Progenitor cell of endocrine pancreas (in vitro differentiated cells): ENCODE measurements at places on chromosomes 3 and 15.

- DNase-seq = no peak
These were observed 23.3 kb downstream of the RUBCN start for GRCh38 chr3:197713477-197713822.

- peak; percentile 59 for DNase-seq
These were observed 205.9 kb upstream of the IGF1R start for GRCh38 chr15:98442379-98442833.

DNA sequence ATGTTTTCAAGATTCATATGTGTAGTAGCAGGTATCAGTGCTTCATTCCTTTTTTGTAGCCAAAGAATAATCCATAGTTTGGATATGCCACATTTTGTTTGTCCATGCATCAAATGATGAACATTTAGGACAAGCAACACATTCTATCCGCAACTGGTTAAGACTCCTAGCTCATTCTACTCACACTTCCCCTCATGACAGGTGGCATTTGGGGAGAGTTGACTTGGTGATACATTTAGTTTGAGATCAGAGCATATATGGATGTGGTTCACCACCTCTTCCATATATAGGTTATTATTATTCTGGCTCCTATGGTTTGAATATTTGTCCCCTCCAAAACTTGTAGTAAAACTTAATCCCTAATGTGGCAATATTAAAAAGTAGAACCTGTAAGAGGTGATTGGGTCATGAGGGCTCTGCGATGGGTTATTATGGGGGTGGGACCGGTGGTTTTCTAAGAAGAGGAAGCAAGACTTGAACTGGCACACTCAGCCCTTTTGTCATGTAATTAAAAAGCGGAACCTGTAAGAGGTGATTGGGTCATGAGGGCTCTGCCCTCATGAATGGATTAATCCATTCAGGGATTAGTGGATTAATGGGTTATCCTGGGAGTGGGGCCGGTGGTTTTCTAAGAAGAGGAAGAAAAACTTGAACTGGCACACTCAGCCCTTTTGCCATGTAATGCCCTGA is 75.3 kb upstream of the HRH1 start:
- no peak for DNase-seq

- no peak for DNase-seq
These were observed 85.6 kb downstream of the TJP1 start for GRCh38 chr15:29736744-29737020.

DNA sequence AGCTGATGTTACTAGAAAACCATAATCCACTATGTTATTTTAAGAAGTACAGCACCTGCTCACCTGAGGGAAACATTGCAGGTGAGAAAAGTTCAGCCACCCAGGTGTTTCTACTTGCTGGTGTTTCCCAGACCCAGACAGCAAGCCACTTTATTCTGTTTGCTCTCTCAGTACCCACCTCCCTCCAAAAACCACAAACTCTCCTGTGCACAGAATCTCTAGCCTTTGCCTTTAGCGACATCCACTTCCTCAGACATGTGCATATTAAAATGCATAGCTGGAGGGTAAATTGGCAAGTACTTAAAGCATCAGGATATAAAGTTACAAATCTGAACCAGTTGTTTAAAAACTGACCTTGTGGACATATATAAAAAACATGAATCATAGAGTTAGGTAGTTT is 36.7 kb downstream of the VGLL3 start:
- DNase-seq = no peak

GRCh38 chr3:151318991-151319390 is 2.4 kb upstream of the GPR87 start:
- no peak for DNase-seq

GRCh38 chr3:14434498-14435151 is 32.2 kb downstream of the SLC6A6 start:
- no peak for DNase-seq

GRCh38 chr3:170437696-170438407 is 19.2 kb downstream of the CLDN11 start:
- DNase-seq = no peak

GRCh38 chr15:48652510-48653076 is 7.1 kb upstream of the FBN1 start:
- DNase-seq = no peak

GRCh38 chr3:80018375-80018774 is 250.6 kb upstream of the ROBO1 start:
- DNase-seq = no peak

GRCh38 chr3:138591392-138591791 is 2.7 kb downstream of the CEP70 start:
- DNase-seq = no peak

DNA sequence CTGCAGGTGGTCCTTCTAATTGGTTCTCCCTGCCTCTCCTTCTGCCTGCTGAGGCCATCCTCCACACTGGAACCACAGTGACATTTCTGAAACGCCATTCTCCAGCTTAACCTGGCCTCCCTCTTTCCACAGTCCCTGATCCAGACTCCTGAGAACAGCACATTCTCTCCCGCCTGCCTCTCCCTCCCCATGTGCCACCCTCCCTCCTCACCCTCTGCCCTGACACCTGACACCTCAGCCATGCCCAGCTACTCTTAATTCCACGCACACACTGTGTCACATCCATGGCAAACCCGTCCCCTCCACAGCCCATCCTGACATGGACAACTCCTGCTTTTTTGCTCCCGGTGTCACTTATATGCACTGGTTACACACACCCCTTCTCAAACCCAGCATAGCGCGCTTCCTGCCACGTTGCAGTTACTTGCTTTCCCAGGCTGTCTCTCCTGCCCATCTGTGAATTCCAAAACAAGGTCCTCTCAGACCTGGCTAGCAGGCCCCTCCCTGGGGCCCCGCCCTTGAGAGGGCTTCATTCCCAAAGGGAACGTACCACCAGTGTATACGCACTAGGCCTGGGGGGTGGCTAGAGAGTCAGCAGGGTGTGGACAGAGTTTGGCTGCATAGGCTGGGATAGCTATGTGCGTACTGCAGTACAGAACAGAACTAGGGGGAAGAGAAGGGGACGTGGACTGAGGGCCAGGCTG is 92.7 kb upstream of the BLM start:
- no peak for DNase-seq

- no peak for DNase-seq
These were observed 57.9 kb downstream of the CMSS1 start for GRCh38 chr3:99875581-99875928.

GRCh38 chr3:189605717-189606116 is 25.5 kb upstream of the TP63 start:
- DNase-seq = no peak

GRCh38 chr15:39770748-39771689 is 11.6 kb downstream of the FSIP1 start:
- DNase-seq = no peak

- no peak for DNase-seq
These were observed 298.9 kb upstream of the CBLB start for GRCh38 chr3:106167728-106168127.

DNA sequence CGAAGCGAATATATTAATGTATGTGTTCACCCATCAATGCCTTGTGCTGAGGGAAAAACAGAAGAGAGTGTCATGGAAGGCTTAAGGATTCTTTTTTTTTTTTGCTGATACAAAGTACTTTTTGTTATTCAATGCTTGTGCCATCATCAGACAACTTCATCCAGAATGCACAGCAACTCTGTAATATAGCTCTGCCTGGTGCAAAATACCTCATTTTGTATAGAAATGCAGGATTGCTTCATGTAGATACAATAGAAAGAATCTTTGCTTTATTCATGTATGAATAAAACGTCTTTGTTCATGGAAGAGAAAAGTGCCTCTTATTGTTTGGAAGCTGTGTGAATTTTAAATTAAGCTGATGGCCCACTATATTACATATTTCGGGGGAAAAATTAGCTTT is 62.9 kb downstream of the SH3GL3 start:
- DNase-seq = no peak

GRCh38 chr15:74406992-74407705 is 26.6 kb downstream of the SEMA7A start:
- DNase-seq = no peak

- no peak for DNase-seq
These were observed 15.7 kb upstream of the GXYLT2 start for GRCh38 chr3:72872183-72872582.

DNA sequence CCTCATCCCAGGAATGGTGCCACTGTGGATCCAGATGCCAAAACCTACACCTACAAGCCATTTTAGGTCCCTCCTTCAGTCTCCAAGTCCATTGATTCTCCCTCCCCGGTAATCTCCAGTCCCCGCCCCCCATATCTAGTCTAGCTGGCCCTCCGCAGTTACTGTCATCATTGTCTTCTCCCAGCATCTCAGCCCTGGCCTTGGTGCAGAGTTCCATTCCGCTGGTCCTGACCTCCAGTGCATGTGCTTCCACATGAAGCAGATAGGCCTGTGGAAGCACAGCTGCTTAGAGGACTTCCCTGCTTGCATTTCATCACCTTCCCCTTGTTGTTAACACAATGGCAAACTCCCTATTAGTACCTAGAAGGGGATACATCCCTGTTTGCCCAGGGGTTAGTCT is 331.8 kb downstream of the LRTM1 start:
- no peak for DNase-seq

- peak; percentile 30 for DNase-seq
These were observed 287.5 kb downstream of the MAGI1 start for GRCh38 chr3:65751123-65751700.

DNA sequence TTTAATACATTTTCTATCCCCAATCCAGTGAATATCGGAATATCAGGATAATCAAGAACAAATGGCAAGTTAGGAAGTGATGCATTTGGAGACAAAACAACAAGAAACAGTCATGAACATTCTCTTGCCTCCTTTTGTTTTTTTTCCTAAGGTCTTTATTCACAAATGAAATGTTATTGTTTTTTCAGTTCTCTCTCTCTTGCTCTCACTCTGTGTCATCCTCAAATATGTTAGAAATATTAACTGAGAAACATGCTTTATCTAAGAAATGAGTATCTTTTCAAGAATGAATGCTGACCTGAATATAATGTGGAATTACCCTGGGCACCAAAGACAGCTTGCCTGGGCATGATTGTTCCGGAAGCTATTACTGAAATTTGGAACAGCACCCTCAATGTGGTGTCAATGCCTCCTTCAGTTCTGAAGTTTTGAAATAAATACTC is 51.3 kb downstream of the RBMS3 start:
- no peak for DNase-seq

DNA sequence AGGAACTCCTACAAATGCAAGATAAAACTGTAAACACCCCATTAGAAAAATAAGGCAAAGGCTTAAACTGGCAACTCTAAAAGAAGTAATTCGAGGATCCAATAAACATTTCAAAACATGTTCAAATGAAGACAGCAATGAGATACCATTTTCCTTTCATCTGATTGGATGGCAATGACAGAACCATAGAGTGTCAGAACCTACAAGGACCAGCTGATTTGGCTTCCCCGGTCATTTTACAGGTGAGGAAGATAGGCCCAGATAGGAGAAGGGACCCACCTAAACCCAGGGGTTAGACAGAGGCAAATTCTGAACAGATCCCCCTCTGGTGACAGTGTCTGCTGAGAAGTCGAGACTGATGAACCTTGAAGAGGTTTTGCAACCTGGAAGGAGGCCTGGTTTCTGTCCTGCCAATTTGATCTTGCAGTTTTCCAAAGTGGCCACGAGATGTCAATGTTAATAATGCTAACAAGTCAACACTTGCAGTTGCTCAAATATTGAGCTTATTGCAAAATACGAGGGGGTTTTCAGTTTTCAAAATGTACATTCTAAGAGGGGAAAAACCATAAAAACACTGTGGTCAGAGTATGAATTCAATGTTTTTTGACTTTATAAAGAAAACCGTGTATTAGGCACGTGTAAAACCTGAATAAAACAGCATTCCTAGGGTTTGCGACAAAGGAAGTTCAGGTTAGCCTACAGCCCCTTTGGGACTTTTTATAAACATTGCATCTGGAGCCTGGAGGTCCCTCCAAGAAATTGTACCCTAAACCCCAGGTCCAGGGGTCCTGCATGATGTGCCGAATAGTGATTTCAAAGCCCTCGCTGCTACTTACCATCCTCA is 21.5 kb downstream of the CFAP161 start:
- DNase-seq = no peak

DNA sequence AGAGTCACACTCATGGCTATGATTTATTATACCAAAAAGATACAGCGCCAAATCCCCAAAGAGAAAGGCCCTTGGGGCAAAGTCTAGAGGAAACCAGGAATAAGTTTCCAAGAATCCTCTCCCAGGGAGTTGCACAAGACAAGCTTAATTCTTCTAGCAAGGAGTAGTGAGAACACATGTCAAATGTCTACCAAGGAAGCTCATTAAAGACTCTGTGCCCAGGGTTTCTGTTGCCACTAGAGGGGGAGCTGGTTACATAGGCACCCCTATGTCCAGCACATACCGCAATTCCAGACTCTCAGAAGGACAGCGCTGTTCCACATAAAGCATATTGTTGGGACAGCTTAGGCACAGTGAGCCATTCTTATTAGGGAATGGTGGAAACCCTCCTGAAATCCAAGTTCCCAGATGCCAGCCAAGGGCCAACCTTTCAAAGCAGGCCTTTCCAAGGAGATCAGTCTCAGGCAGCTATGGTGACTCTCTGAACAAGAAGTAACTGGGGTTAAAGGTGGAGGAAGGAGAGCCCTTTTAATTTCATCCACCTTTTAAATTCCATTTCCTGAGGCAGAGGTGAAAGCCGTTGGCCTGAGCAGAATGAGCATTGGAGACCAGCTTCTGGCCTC is 194.2 kb downstream of the UACA start:
- DNase-seq = no peak

DNA sequence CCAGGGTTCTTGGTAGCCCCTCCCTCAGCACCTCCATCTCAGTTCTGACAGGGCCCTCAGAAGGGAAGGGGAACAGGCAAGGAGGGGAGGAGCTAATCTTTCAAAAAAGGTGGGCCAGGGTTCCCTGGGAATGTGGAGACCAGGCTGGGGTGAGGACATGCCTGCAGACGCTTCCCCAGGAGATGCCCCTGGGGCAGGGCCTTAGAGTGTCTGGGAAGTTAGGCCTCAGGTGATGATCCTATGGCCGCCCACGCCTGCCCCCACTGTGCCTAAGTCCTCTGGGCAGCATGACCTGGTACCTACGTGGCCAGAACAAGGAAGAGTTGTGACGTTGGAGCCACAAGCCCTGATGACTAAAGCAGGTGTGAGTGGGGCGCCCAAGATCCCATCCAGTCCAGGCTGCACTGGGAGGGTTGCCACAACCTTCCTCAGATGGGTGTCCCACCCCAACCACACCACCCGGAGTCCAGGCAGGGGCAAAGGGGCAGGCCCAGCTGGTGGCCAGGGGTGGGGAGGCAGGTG is 3.9 kb upstream of the SEMA3B start:
- no peak for DNase-seq

GRCh38 chr3:155804323-155804722 is 1.8 kb downstream of the C3orf33 start:
- no peak for DNase-seq
